ENCODE measurements at places on chromosomes 5 and 9. TPM values are rescaled to one million over a fixed set of nuclear protein-coding genes. Genes with fewer than 3 reads are reported as not detected.

GRCh38 chr5:163624431-163624830 is 119.0 kb downstream of the MAT2B start:
- no peak for DNase-seq

DNA sequence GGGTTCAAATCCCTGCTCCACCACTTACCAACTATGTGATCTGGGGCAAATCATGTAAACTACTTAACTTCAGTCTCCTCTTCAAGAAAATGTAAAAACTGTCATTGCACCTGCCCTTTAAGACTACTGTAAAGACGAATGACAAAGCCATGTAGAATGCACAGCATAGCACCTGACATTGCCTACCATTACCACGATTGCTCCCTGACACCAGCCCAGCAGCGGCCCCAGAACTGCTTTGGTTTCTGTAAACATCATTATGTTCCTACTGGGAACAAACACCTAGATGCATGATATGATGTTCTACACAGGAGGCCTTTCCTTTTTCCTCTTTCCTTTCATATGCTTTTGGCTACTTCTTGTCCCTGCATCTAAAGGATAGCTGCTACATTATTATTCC is 23.1 kb upstream of the PLPP6 start:
- no peak for DNase-seq

- no peak for DNase-seq
These were observed 50.2 kb upstream of the ZBTB43 start for GRCh38 chr9:126754436-126755316.

GRCh38 chr9:84668196-84669012 is 1.1 kb upstream of the NTRK2 start:
- DNase-seq: peak; percentile 82

- no peak for DNase-seq
These were observed 949.7 kb upstream of the NUDT12 start for GRCh38 chr5:104512063-104512825.

The P4HA2 gene
- 13.9 TPM for total RNA-seq

DNA sequence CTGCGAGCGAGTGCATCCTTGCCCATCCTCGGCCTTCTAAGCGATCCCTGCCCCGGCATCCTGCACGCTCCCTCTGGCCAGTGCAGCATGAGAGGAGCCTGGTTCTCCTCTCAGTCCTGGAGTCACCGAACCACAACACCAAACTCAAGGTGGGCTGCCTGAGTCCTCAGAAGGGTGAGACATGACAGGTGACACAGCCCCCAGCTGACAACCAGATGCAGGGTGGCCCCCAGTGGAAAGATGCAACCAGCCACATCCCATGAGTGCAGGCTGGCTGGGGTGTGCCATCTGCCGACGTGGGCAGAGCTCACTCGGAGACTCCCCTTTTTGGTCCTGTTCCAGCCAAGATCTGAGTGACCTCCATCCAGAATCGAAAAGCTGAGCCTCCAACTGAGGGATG is 58.4 kb downstream of the COL23A1 start:
- DNase-seq: no peak

The SOWAHA gene
- 4.5 TPM for total RNA-seq

- no peak for DNase-seq
These were observed 21.0 kb upstream of the MRNIP start for GRCh38 chr5:179879690-179880010.

DNA sequence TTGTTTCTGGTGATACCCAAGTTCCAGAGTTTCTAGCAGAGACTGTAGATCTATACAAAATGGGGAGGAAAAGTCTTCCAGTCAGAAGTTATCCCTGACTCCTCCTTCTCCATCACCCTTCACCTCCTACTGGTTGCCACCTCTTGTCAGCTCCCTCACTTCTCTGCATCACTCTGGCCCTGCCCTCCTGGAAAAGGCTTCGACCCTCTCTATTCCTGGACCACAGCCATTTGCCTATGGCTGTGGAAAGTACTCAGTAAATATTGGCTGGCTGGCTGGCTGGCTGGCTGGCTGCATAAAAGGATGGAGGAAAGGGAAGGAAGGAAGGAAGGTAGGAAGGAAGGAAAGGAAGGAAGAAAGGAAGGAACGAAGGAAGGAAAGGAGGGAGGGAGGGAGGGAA is 32.7 kb upstream of the ABCA1 start:
- no peak for DNase-seq

- DNase-seq: no peak
These were observed 73.6 kb downstream of the ANKRD55 start for GRCh38 chr5:56159521-56159947.

GRCh38 chr9:68802525-68803015 is 97.5 kb downstream of the PIP5K1B start:
- no peak for DNase-seq

The GLRX gene
- 9.8 TPM for total RNA-seq

GRCh38 chr5:77431286-77431685 is 60.8 kb downstream of the WDR41 start:
- no peak for DNase-seq

The IRX2 gene
- under 0.01 TPM for total RNA-seq
